GM04504 (cell line): ENCODE measurements at places on chromosomes 1 and 21.
A peak's percentile ranks its signal among the peaks of the same experiment; 100 is the strongest.

GRCh38 chr1:72227667-72228066, 54.7 kb downstream of the NEGR1 start:
- no peak for DNase-seq

DNA sequence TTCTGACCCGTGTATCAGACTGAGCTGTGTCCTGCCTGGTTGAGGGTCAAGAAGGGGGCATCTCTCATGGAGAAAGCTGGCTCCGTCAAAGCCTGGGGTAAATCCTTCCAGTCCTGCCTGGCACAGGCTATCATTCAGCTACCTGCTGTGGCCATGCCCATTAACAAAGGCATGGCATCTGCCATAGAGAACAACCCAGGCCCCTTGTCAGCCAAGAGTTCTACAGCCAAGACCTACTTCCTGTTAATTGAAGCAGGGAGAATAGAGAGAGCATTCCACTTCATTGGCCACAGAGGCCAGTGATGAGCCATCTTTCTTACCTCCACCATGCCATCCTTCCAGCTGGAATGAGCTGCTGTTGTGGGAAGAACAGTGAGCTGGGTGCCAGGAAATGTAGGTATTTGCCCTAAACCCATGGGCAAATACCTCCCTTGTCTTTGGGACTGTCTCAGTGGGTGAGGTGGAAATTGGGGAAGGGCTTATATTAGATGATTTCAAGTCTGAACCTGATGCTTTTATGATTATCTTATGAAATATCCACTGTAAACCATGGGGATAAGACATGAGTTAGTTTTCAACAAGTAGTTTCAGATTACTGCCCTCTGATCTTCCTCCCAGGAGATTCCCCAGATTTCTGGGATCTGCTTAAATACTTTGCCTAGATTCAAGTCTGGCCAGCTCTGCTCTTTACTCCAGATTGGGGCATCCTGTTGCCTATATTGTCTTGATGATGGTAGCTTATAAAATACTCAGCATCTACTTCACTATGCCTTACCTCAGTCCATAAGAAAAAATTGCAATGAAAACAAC, 11.2 kb upstream of the KCNQ4 start:
- no peak for DNase-seq

- no peak for DNase-seq
Measured at GRCh38 chr1:51417496-51418383, 87.4 kb upstream of the TTC39A start.

GRCh38 chr1:30409476-30410152, 313.8 kb downstream of the MATN1 start:
- no peak for DNase-seq

GRCh38 chr1:11929849-11930248, 3.6 kb upstream of the KIAA2013 start:
- DNase-seq: no peak

GRCh38 chr1:66890621-66891020, 34.0 kb downstream of the DNAI4 start:
- DNase-seq: no peak

GRCh38 chr1:47418681-47419325, 2.7 kb downstream of the FOXE3 start:
- DNase-seq: no peak

DNA sequence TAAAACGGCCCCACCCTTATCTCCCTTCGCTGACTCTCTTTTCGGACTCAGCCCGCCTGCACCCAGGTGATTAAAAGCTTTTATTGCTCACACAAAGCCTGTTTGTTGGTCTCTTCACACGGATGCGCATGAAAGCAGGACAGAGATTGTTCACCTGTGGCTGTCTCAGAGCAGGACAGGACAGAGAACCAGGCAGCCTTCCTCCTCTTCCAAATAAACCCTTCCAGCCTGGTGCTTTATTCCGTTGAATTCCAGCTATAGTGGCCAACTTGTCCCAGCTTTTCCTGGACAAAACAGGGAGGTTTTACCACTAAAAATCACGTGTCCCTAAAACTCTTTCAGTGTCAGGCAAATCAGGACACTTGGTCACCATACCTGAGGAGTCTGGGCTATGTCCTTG, 9.5 kb upstream of the DMRTB1 start:
- no peak for DNase-seq

GRCh38 chr1:87100271-87100670, 185.8 kb downstream of the HS2ST1 start:
- DNase-seq: no peak

GRCh38 chr1:161502641-161503393, 2.4 kb upstream of the FCGR2A start:
- no peak for DNase-seq

- peak; percentile 93 for DNase-seq
Measured at GRCh38 chr1:115595279-115596079, 46.3 kb upstream of the VANGL1 start.

GRCh38 chr1:54230507-54231339, 30.8 kb downstream of the MRPL37 start:
- no peak for DNase-seq

- DNase-seq: no peak
Measured at GRCh38 chr1:31805318-31805717, 10.5 kb downstream of the SPOCD1 start.

DNA sequence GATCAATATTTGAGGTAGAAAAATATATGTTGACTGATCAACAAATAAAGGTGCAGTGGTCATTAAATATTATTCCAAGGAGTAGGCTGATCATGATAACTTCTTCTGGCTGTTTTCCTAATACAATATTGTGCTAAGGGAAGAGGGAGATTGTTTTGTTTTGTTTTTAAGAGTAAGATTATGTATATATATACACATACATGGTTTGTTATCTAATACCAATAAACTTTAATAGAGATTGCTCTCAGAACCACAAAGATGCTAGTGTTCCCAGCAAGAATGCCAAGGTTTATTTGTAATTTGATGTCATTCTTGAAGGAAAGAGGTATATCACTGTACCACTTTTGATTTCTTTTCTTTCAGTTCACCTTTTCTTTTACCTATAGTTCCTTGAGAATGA, 10.1 kb downstream of the CLCA2 start:
- DNase-seq: no peak

- DNase-seq: peak; percentile 47
Measured at GRCh38 chr1:65825741-65826140, 33.0 kb downstream of the PDE4B start.

- no peak for DNase-seq
Measured at GRCh38 chr1:244874974-244875579, 10.7 kb upstream of the HNRNPU start.

DNA sequence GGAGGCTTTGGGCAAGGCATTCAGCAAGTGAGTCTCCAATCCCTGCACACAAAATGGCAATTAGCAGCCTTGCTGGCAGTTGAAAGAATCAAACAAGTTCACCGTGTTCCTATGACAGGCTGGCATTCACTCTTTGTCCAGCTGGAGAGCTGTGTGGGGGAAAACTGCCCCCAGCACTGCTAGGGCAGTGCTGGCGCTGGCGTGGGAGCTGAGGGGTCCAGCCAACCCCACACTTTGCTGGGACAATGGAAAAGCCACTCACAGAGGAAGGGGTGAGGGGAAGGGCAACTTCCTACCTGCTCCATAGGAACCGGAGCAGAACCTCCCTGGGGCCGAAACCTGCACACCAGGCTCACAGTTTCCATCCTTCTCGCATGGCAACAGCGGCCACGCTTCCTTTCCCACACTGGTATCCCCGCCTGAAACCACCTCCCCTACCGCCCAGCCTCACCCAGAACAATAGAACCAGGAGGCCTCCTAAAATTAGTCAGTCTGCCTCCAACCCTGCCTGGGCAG, 26.7 kb upstream of the KCNN3 start:
- DNase-seq: no peak

DNA sequence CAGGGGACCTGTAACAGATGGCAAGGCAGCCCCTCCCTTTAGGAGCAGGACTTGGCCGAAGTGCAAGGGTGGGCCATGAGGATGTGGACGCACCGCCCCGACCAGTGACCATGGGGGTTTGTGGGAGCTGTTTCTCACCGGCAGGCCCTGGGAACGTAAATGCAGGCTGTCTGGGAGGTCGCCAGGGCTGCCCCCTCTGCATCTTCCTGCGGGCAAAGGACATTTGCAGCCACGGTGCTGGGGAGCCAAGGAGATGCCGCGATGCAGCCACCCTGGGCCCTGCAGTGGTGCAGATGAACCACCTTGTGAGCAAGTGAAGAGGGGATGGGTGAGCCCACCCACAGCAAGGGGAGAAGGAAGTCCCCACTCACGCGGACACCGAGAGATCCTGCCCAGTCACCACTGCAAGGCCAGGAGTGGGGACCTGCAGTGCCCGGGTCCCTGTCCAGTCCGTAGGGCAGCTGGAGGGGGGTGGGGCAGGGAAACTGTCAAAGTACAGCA, 121.1 kb downstream of the SIK1 start:
- DNase-seq: no peak

DNA sequence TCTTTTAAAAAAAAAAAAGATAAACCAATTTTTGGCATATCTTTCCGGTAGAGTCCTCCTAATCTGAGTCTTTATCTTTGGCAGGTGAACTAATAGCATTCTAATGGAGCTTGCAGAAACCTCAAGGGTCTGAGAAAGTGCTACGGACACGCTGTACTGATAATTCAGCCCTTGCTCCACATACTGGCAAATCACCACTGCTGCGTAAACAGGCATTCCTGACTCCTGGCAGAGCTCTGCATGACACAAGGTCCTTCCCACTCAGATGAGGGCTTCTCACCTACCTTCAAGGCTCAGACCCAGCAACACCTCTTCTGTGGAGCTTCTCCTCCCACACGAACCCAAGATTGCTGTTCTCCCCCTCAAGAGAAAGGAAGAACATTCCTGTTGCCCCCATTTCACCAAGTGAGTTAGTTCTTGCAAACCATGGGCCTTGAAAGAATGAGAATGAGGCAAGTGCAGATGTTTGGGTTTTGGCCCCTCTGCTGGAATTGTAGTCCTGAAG, 48.0 kb downstream of the LYST start:
- no peak for DNase-seq

DNA sequence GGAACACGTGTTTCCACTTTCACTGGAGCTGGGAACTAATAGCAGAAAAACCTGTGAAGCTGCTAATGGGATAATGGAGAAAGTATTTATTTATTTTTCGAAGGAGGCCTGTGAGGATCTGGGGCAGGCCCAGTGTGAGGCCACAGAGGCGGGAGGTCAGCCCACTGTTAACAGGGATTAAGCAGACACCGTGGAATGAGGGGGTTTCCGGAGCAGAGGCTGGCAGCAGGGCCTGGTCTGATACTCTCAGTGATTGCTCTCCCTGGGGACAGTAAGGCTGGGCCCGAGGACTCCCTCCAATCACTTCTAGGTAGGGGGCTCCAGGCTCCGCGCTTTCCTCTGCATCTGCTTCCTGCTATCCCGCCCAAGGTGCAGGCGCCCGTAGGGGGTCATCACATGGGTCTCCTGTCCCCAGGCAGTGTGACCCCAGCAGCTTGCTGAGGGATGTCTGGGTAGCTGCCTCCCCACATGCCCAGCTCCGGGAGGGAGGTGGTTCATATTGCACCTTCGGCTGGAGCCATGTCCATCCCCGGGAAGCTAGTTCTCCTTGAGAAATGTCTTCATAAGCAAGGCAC, 28.8 kb upstream of the CDCA8 start:
- no peak for DNase-seq

DNA sequence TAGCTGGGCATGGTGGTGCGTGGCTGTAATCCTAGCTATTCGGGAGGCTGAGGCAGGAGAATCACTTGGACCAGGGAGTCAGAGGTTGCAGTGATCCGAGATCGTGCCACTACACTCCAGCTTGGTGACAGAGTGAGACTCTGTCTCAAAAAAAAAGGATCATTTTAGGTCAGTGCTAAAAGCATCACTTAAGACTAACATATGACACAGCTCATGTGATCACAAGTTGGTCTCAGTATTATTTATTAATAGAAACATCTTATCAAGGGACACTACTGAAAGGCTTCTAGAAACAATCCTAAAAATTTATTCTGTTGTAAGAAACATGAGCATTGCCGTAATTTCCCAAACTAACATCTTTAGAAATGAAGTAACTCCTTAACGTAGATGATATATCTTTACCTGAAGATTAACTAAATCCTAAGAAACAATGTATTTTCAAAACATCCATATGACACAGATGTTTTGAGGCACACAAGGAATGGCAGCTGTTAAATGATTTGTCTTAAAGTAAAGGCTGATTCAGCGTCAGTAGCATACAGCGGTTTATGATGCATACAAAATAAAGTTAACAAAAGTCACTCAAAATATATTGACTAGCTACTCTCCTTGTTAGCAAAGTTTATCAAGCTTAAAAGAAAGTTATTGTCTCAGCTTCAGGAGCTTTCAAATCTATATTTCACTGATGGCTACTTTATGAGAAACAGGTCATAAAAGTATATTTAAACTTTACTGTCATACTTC, 2.6 kb downstream of the NIBAN1 start:
- no peak for DNase-seq

DNA sequence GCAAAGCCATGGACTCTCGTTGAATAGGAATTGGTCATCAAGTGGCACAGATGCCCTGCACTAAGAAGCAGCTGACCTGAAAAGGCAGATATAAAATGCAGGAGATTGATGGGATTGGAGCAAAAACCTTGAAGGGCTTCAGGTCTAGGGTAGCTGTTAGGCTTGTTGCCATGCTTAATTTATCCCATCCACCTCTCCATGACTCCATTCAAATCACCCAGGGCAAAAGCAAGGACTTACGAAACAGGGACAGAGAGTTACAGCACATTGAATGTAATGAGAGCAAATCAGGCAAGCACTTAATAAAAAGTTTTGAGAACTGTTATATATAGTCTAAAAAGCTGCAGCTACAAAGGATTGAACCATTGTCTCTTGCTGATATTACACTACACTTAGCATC, 298.2 kb upstream of the ESRRG start:
- no peak for DNase-seq

DNA sequence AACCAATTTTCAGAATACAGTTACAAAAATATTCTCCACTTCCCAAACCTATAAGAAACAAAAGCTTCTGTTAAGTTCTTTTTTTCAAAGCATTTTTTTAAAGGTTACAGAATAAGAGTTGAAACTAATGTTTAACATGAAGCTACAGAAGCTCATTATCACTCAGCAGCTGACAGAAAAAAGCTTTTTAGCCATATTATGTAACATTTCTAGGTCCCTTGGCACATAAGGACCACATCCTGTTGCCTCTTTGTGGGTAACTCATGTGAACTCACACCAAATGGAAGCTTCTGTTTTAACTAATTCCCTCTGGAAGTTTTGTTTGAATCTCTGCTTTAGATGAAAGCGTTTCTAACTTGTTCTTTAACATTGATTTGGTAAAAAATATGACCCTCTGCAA, 242.5 kb upstream of the TMPRSS15 start:
- no peak for DNase-seq

DNA sequence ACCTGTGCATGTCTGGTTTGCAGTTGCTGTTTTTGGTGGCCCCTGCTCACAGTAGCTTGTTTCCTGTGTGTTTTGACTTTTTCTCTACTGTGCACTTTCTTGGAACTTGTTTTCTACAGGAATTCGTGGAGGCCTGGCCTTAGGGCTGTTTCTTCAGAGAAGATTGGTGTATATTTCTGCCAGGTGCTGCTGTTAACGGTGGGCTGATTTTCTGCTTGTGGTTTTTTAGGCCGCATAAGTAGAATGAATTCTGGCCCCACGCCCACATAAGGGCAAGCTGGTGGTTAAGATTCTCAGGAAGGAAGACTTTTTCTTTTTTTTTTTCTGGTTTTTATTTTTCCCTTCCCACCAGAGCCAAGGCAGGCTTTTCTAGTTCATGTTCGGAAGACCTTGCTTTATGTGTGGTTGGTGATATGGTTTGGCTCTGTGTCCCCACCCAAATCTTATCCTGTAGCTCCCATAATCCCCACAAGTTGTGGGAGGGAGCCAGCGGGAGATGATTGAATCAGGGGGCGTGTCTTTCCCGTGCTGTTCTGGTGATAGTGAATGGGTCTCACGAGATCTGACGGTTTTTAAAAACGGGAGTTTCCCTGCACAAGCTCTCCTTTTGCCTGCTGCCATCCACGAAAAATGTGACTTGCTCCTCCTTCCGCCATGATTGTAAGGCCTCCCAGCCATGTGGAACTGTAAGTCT, 71.5 kb upstream of the DISP3 start:
- DNase-seq: no peak
